ENCODE measurements at places on chromosomes 11 and 22.

DNA sequence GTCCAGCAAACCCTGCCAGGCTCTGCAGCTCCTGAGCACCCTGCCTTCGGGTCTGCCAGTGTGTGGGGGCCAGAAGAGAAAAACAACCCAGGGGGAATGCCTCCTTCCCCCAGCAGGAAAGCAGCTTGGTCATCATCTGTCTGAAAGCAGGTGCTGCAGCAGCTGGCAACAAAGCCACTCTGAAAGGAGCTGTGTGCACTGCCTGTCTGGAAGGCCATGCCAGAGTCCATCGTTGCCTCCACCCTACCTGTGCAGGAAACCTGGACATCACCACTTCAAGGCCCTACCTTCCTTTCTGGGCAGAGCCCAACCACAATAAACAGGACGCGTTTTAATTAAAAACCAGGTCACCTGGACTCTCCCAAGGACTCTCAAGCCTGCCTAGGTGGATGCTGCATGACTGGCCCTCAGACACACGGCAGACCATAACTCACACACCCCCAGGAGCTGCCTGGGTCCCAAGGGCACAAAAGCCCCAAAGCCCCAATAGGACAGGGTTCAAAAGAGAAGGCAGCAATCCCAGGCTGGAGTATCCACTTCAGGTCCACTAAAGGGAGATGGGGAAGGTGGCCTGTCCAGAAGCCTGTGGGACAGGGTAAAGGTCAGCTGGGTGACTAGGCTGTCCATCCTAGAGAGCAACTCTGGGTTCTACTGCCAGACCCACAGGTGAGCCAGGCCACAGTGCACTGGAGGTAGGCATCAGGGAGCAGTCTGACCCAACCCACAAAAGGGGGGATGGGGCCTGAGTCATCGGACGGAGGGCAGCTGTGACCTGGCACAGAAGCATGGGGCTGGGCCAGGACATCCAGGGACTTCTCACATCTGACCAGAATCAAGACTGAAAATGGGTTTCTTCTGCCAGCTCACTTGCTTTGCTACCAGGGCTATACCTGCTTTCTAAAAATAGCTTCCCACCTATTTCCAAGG lies 6.1 kb downstream of the GNB1L start:
- no peak for DNase-seq

DNA sequence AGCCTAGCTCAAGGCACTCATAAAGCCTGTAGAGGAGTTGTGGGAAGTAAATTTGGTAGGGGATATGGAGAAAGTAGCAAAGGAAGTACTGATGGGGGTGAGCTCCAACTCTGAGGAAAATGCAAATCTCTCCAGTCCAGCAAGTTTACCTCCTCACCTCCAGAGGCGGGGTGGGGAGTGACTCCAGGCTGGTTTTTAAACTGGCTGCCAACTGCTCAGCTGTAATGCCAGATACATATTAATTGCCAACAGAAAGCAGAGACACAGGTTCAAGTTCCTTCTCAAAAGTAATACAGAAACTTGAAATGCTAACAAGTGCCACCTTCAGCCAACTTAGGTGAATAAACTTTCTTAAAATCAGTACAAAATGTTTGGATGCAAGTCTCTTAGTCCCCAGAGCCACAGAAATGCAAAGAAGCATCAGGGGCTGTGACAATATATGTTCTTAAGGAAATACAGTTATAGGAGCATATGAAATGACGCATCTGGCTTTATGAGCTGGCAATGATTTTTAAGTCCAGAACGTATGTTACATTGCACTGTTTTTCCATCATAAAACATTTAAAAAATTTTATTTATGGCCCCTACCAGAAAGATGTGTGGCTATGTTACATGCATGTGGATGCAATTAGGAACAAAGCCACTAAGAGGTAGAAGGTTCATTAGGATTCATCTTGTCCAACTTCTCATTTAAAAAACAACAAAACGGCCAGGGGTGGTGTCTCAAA lies 436.4 kb upstream of the CCDC90B start:
- no peak for DNase-seq

DNA sequence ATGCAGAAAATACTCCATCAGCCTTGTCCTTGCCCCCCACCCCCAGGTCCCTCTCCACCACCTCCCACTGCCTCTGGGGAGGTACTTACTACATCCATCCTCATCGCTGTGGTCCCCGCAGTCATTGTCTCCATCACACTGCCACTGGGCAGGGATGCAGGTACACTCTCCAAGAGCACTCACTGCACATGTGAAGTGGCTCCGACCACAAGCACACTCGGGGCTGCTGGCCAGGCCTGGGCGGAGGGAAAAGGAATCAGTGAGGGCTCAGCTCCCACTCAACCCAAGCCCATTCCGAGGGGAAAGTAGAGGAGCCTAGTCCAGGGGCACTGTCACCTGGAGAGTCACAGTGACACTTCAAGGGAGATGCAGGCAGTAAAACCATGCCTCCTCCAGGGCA lies 15.7 kb downstream of the LRP4 start:
- DNase-seq, result no peak

GRCh38 chr11:47485107-47485506 lies 36.2 kb upstream of the RAPSN start:
- DNase-seq, result no peak

GRCh38 chr11:98772893-98773292 lies 247.9 kb upstream of the CNTN5 start:
- DNase-seq, result no peak

- DNase-seq, result no peak
These were observed 691 bp upstream of the EHF start for GRCh38 chr11:34620202-34620601.

- DNase-seq, result no peak
These were observed 342.5 kb downstream of the LRRC4C start for GRCh38 chr11:41116970-41117369.

GRCh38 chr22:42076764-42077485 lies 2.6 kb upstream of the SMDT1 start:
- DNase-seq, result no peak

- no peak for DNase-seq
These were observed 881.3 kb downstream of the KCNA4 start for GRCh38 chr11:29135504-29135903.

- no peak for DNase-seq
These were observed 36.4 kb downstream of the KCNQ1 start for GRCh38 chr11:2481253-2481652.

DNA sequence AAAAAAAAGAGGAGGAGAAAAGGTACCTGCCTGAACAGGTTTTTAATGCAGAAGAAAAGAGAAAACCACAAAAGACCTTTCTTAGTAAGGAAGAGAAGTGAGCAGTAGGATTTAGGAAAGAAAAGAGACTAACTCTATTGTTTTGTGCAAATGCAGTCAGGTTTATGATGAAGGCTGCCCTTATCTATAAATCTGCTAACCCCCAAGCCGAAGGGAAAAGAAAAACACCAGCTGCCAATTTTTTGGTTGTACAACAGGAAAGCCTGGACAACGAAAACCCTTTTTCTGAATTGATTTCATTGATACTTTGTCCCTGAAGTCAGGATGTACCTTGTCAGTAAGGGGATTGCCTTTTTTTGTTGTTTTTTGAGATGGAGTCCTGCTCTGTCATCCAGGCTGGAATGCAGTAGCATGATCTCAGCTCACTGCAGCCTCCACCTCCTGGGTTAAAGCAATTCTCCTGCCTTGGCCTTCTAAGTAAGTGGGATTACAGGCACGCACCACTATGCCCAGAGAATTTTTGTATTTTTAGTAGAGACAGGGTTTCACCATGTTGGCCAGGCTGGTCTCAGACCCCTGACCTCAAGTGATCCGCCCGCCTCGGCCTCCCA lies 21.2 kb downstream of the POLD4 start:
- no peak for DNase-seq

GRCh38 chr11:99176430-99176829 lies 155.7 kb downstream of the CNTN5 start:
- no peak for DNase-seq

- DNase-seq, result no peak
These were observed 17.2 kb downstream of the LRP4 start for GRCh38 chr11:46901156-46901555.

DNA sequence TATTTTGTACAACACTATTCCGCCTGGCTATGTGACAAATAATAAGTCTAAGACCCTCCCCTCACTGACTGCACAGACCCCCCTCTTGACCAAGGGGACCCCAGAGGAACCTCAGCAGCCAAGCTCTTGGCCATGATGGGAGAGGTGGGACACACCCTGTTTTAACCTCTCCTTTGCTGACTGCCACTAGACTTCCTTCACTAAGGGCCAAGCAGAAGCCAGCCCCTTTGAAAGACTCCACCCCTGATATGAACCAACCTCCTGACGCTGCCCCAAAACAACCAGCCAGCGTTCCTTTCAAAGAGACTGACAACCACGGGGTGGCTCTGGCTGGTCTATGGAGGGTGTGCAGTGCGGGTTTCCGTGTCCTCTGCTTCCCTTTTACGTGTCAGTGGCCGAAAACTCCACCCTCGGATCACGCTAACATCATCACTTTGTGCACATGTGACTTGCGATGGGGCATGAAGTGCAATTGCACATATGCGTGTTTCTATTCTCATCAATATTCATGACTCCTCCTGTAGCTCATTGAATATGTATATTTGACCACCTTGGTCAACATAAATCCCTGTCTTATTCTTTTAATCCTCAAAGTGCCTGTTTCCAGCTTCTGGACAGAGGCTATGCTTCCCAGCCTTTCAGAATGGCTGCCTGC lies 643.9 kb downstream of the TBC1D22A start:
- DNase-seq, result no peak

DNA sequence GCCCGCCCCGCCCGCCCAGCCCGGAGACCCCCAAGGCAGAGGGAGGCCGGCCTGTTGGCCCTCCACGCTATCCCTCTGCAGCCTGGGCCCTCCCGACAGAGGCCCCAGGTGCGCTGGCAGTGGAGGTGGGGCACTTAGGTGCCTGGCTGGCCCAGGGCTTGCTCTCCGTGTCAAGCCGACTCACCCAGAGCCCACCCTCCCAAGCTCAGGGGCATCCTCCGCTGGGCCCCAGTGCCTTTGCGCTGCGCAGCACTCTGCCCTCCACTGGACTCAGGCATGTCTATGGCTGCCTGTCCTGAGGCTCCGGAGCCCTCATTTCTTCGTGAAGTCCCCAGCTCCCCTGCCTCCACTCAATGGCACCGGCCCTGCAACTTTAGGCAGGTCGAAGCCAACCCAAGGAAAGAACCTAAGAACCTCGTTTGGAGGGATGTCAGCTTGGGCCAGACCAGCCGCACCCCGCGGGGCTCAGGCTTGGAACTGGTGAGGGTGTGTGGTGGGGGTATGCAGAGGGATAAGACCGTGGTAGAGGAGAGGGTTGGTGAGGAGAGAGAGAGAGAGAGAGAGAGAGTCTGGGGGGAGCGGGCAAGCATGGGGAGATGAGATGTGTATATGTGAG lies 6.1 kb downstream of the SMIM45 start:
- DNase-seq, result no peak

- no peak for DNase-seq
These were observed 39.5 kb upstream of the ST14 start for GRCh38 chr11:130120045-130120444.

DNA sequence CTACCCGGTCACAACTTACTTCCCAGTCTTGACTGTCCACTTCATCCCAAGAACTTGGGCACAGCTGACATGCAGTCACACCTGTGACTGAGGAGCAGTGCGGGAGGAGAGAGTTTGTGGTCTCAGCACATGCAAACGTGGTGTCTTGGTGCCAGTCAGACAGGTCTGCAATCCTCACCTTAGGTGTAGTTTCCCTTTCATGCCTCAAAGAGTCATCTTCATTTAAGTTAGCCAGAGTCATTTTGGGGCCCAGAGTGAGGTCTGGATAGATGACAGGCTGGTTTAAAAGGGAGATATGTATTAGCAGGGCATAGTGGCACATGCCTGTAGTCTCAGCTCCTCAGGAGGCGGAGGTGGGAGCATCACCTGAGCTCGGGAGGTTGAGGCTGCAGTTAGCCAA lies 108.5 kb upstream of the SORL1-AS1 start:
- no peak for DNase-seq

- DNase-seq, result no peak
These were observed 113.5 kb upstream of the IGLL5 start for GRCh38 chr22:22773979-22774604.

GRCh38 chr11:2096011-2096918 lies 42.9 kb downstream of the IGF2 start:
- DNase-seq, result no peak

DNA sequence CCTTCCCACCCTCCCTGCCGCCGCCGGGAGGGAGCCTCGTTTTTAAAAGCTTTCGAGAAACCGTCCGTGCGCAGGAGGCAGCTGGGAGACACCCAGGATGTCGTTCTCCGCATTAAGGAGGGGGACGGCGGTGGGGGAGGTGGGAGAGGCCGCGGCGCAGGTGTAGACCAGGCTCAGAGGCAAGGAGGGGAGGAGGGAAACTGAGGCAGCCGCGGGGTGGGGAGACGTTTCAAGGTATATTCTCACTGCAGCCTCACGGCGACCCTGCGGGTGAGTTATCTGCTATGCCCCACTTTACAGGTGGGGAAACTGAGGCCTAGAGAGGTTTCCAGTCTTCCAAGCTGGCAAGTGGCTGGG lies 42.7 kb downstream of the CYTH4 start:
- no peak for DNase-seq

GRCh38 chr11:83611600-83611999 lies 325.4 kb upstream of the CCDC90B start:
- DNase-seq, result no peak
